ENCODE measurements at places on chromosomes 1 and 21. TPM values are rescaled to one million over a fixed set of nuclear protein-coding genes. Genes with fewer than 3 reads are reported as not detected.

CLDN17 gene
- not detected for total RNA-seq

DNA sequence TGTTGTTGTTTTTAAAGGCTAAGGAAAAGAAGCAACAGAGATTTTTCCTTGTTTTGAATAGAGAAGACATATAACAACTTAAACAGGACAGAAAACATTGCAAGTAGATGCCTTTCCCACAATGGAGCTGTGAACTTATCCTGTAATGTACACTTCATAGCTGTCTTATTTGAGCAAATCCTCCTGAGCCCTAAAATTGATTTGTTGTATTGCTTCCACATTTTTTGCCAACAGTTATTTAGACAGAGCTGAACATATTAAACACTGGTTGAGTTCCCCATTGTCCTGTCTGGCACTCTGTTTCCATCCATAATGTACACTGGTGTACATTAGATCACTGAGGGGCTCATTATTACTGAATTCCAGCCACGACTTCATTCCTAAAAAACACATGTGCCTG, 32.2 kb downstream of the CACHD1 start:
- no peak overlapping the region for H3K4me3 ChIP-seq
- H3K36me3 ChIP-seq, result no peaks in the 10 kb centered on the region
- H3K27me3 ChIP-seq, result no peaks in the 10 kb centered on the region
- no peak for DNase-seq
- peaks cover 5% of the 10 kb centered on the region for H3K4me1 ChIP-seq

DNA sequence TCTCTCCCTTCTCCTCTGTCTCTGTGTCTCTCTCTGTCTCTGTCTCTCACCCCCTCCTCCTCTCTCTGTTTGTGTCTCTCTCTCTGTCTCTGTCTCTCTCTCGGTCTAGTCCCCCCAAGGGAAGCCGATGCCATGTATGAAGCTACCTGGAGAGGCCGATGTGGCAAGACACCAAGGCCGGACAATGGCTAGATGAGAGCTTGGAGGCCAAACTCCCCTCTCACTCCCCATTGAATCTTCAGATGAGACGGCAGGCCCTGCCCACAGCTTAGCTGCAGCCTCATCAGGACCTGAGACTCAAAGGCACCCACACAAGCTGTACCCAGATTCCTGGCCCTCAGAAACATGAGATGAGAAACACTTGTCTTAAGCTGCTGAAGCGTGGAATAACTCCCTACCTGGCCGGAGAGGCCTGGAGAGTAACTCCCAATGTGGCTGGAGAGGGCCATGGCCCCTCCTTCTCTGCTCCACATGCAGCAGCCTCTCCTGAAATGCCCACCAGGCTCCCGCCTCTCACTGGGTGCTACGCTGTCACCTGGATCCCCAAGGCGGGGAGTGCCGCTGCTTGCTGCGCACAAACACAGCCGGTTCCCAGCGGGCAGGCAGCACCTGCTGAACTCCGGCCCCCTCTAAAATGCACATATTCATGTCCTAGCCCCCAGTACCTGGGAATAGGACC, 7.8 kb upstream of the ACTRT2 start:
- no peak overlapping the region for H3K4me3 ChIP-seq
- no peaks in the 10 kb centered on the region for H3K4me1 ChIP-seq
- no peaks in the 10 kb centered on the region for H3K36me3 ChIP-seq
- H3K27ac ChIP-seq, result no peak overlapping the region
- H3K27me3 ChIP-seq, result peaks cover 92% of the 10 kb centered on the region

DAB1 gene
- 0.68 TPM for total RNA-seq

GRCh38 chr21:29711236-29711635, 228.6 kb downstream of the GRIK1 start:
- no peaks in the 10 kb centered on the region for H3K4me1 ChIP-seq
- H3K4me3 ChIP-seq, result no peak overlapping the region
- no peak for DNase-seq
- H3K36me3 ChIP-seq, result no peaks in the 10 kb centered on the region
- no peaks in the 10 kb centered on the region for H3K27me3 ChIP-seq
- no peak overlapping the region for H3K27ac ChIP-seq

TAL1 gene
- 2.3 TPM for total RNA-seq

GRCh38 chr1:151159373-151159772, 2.9 kb downstream of the TNFAIP8L2 start:
- H3K4me3 ChIP-seq, result no peak overlapping the region
- peaks cover 62% of the 10 kb centered on the region for H3K36me3 ChIP-seq
- no peak overlapping the region for H3K27ac ChIP-seq
- peaks cover 4% of the 10 kb centered on the region for H3K4me1 ChIP-seq
- DNase-seq, result no peak

DNA sequence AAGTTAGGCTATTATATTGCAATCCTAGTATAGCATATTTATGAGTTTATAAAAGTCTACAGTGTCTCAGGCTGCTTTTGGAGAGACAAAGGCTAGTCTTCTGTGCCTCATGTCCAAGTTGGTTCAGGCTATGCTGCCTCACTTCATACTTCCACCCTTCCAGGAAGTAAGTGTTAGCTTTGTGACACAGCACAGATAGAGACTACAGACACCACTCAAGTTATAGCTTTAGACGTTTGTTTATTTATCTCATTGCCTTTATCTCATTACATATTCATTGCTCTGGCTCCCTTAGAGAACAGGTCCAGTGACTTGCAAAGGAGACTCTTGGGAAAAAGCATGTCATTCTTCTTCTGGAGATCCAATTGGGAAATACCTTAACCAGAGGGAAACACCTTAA, 22.6 kb upstream of the GBP4 start:
- H3K27me3 ChIP-seq, result no peaks in the 10 kb centered on the region
- DNase-seq, result no peak
- no peak overlapping the region for H3K4me3 ChIP-seq
- H3K27ac ChIP-seq, result no peak overlapping the region
- H3K36me3 ChIP-seq, result no peaks in the 10 kb centered on the region
- H3K4me1 ChIP-seq, result no peaks in the 10 kb centered on the region

DNA sequence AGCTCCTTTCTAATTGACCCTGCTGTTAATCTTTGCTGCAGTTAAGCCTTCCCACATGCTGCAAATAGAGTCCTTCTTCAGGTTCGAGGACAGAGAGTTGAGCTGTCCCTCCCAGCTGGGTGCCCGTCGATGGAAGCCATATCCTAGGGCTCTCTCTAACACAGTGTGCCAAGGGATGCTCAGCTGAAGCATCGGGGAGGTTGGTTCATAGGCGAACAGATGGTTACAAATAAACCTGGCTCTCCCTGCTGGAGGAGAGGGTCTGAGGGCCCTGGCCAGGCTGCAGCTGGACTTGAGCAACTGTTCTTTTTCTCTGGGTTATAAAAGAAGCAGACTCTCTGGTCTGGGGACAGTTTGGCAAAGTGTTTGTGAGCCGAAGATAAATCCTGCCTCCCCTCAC, 120.3 kb upstream of the C8B start:
- H3K4me1 ChIP-seq, result no peaks in the 10 kb centered on the region
- no peaks in the 10 kb centered on the region for H3K27me3 ChIP-seq
- DNase-seq, result no peak
- H3K36me3 ChIP-seq, result no peaks in the 10 kb centered on the region

DNA sequence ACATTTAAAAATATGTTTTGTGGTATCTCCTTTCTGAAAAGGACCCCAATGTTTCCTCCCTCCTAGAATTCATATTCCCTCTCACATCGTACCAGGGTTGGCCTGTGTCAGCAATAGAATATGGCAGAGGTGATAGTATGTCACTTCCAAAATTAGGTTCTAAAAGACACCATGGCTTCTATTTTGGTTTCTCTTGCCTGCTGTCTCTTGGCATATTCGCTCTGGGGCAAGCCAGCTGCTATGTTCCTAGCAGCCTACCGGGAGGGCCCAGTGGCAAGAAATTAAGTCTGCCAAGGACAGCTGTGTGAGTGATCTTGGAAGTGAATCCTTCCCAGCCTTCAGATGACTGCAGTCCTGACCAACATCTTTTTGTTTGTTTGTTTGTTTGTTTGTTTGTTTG, 92.9 kb upstream of the PPM1J start:
- DNase-seq, result no peak
- H3K27me3 ChIP-seq, result no peaks in the 10 kb centered on the region
- no peak overlapping the region for H3K4me3 ChIP-seq

LRP8 gene
- total RNA-seq, result 1.7 TPM

FMO4 gene
- 4.3 TPM for total RNA-seq

MYOCOS gene
- total RNA-seq, result not detected

CFHR5 gene
- not detected for total RNA-seq

- no peaks in the 10 kb centered on the region for H3K4me1 ChIP-seq
- H3K27ac ChIP-seq, result no peak overlapping the region
- no peaks in the 10 kb centered on the region for H3K36me3 ChIP-seq
- no peaks in the 10 kb centered on the region for H3K27me3 ChIP-seq
- no peak for DNase-seq
- no peak overlapping the region for H3K4me3 ChIP-seq
Observed at GRCh38 chr1:174398246-174398645, 49.5 kb upstream of the GPR52 start.

GRCh38 chr21:41277196-41277595, 39.4 kb upstream of the FAM3B start:
- no peaks in the 10 kb centered on the region for H3K36me3 ChIP-seq
- H3K4me3 ChIP-seq, result no peak overlapping the region
- H3K27me3 ChIP-seq, result no peaks in the 10 kb centered on the region
- H3K4me1 ChIP-seq, result no peaks in the 10 kb centered on the region

DNA sequence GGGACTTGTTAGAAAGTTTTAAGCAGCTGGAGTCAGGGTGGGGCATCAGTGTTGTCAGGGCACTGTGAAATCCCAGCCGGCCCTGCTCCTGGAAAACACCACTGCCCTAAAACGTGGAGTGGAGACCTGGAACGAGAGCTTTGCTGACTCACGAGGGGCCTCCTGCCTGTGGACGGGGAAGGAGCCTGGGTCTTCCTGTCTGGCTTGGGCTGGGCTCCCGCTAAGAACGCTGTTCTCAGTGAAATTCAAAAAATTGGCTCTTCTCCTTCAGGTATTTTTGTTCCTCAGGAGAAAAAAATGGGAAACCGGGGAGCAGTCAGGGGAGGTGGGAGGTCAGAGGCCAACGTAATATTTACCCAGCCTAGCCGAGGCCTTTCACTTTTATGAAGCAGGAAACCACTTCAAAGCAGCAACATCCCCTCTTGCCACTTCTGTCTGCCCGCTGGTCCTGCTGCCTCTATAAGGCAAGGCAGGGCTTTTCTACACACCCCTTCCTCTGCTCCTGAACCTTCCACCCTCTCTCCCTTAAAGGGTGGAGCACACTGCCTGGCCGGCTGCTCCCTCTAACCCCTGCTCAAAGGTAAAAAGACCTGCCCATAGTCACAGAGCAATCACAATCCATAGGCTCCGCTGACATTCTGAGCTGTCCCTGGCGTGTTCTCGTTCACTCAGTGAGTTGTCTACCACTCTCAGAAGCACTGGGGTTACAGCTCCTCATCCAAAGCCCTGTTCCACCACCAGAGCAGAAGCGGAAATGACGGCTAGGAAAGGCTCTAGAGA, 8.0 kb downstream of the PLXNA2 start:
- peak; percentile 83 for DNase-seq
- H3K36me3 ChIP-seq, result no peaks in the 10 kb centered on the region
- peak overlapping the region; percentile 78 for H3K27ac ChIP-seq
- no peaks in the 10 kb centered on the region for H3K27me3 ChIP-seq
- H3K4me1 ChIP-seq, result peaks cover 87% of the 10 kb centered on the region

GRCh38 chr21:33401630-33401992, 1.6 kb upstream of the IFNGR2 start:
- DNase-seq, result no peak
- peak overlapping the region; percentile 84 for H3K27ac ChIP-seq
- no peak overlapping the region for H3K4me3 ChIP-seq
- peaks cover 30% of the 10 kb centered on the region for H3K4me1 ChIP-seq
- H3K27me3 ChIP-seq, result no peaks in the 10 kb centered on the region

CELA3B gene
- total RNA-seq, result not detected

- no peak overlapping the region for H3K27ac ChIP-seq
- H3K4me3 ChIP-seq, result no peak overlapping the region
- no peak for DNase-seq
- H3K4me1 ChIP-seq, result peaks cover 7% of the 10 kb centered on the region
- H3K36me3 ChIP-seq, result no peaks in the 10 kb centered on the region
Observed at GRCh38 chr1:54110996-54111395, 41.8 kb downstream of the CDCP2 start.

DNA sequence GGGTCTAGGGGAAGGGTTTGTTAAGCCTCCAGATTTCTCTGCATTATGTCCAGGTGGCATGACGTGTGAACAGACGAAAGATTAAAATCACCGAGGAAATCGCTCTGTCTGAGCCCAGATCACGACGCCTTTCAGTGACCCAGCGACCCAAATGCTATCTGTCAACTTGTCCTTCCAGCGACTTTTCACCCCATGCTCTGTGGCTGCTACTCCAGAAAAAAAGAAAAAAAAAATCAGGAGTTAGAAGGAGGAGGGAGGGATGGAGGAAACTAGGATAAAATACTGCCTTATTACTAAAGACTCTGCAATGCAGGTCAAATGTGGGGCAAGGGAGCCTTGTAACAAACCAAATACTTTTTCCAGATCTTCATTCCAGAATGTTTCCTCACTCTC, 352.0 kb downstream of the NUF2 start:
- no peak for DNase-seq
- H3K27me3 ChIP-seq, result no peaks in the 10 kb centered on the region
- no peak overlapping the region for H3K4me3 ChIP-seq
- no peaks in the 10 kb centered on the region for H3K36me3 ChIP-seq
- peak overlapping the region; percentile 13 for H3K27ac ChIP-seq

DNA sequence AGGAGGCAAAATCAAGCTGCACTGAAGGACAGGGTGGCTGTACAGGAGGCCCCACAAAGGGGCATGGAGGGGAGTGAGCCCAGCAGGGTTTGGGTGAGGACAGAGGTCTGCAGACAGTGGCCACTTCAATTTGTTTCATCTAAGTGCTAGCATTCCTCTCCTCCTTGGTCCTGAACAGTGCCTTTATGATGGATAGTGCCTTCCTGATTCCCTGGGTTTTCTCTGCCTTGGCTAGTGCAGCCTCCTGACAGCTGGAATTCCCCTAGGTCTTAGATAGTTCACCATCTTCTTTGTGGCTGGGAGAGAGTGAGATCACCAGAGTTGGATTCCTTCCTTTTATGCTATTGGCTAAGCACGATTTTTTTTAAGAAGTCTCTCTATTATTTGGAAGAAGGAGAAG, 3.8 kb upstream of the HPCAL4 start:
- H3K4me3 ChIP-seq, result no peak overlapping the region
- H3K27me3 ChIP-seq, result peaks cover 32% of the 10 kb centered on the region
- H3K4me1 ChIP-seq, result no peaks in the 10 kb centered on the region
- DNase-seq, result no peak
- no peak overlapping the region for H3K27ac ChIP-seq

- DNase-seq, result no peak
- H3K4me3 ChIP-seq, result no peak overlapping the region
- no peaks in the 10 kb centered on the region for H3K36me3 ChIP-seq
- no peaks in the 10 kb centered on the region for H3K4me1 ChIP-seq
- no peaks in the 10 kb centered on the region for H3K27me3 ChIP-seq
Observed at GRCh38 chr1:77316966-77317365, 35.1 kb downstream of the AK5 start.

DNA sequence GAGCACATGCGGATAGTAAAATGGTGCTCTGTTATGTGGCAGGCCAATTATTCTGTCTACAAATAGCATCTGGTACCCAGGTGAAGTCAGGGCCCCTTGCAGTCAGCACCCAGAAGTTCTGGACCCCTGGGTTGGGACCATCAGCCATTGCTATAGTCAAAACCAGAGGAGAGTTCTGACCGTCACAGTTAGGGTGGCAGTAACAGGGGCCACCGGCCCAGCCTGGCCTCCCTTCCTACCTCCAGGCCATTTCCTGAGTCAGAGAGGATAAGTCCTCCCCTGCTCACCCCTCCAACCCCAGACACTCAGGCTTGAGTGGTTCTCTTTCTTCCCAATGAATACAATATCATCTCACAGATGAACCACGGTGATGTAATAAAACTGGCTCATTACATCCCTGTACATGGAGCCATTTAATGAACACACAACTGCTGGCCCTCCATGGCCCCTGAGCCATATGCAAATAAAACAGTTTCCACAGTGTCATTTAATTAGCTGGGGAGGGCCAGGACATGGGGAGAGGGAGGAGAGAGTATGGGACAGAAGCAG, 673.6 kb downstream of the MATN1 start:
- no peaks in the 10 kb centered on the region for H3K36me3 ChIP-seq
- H3K27ac ChIP-seq, result no peak overlapping the region
- no peak overlapping the region for H3K4me3 ChIP-seq
- no peak for DNase-seq
- no peaks in the 10 kb centered on the region for H3K4me1 ChIP-seq
- peaks cover 6% of the 10 kb centered on the region for H3K27me3 ChIP-seq
